Activated naive CD4-positive, alpha-beta T cell treated with Interleukin-2 at 50 U/mL for 16 hours (primary cell): ENCODE measurements at places on chromosomes 2 and 18.
A peak's percentile ranks its signal among the peaks of the same experiment; 100 is the strongest.

GRCh38 chr18:21733011-21733410 is 7.6 kb upstream of the MIB1 start:
- DNase-seq: no peak

GRCh38 chr2:187220071-187220470 is 228.0 kb downstream of the CALCRL start:
- DNase-seq: no peak

GRCh38 chr18:50791599-50792438 is 28.0 kb downstream of the MRO start:
- DNase-seq: no peak

GRCh38 chr18:35616664-35617423 is 35.3 kb downstream of the GALNT1 start:
- DNase-seq: peak; percentile 70

DNA sequence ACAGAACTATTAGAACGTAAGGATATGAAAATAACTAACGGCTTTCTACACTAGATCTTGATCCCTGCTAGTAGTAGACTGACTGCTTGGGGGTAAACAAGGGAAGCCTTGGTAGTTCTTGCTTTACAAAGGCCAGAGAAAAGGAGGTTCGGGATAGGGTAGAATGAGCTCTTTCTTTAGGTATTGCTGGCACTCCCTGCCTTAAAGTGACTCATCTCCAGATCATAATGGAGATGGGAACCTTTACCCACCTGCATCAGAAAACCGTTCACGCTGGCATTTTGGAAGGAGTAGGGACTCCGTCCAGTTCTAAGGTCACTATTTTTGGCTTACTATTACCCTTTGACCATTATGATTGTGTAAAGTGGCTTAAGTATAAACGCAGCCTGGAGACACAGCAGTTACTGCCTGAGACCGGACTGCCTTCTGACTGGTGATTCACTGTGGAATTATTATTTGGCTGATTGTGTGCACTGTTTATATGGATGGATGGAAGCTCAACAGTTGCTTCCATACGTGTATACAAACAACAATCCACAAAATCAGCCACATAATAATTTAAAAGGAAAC is 482.5 kb downstream of the STK39 start:
- no peak for DNase-seq

GRCh38 chr18:76232779-76233178 is 262.3 kb downstream of the ZNF516 start:
- no peak for DNase-seq

DNA sequence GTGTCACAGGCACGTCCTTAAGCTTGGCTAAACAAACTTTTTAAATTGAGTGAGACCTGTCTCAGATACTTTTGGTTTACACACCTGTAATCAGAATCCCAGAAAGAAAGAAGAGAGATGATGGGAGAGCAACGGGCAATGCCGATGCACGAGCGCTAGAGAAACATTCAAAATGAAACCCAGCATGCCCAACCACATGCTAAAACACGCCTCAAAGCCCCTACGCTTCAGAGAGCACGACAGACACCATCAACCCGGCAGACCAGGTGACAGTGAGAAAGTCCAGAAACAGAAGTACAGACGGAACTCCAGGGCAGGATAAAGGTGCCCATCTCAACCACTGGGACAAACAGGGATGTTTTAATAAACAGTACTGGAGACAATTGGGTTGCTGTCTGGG is 85.5 kb downstream of the HDAC4 start:
- DNase-seq: no peak

GRCh38 chr2:70771446-70771845 is 3.4 kb upstream of the ADD2 start:
- DNase-seq: no peak

- no peak for DNase-seq
Measured at GRCh38 chr18:2303517-2304238, 267.6 kb downstream of the METTL4 start.
